ENCODE measurements at places on chromosomes 5 and 9.

DNA sequence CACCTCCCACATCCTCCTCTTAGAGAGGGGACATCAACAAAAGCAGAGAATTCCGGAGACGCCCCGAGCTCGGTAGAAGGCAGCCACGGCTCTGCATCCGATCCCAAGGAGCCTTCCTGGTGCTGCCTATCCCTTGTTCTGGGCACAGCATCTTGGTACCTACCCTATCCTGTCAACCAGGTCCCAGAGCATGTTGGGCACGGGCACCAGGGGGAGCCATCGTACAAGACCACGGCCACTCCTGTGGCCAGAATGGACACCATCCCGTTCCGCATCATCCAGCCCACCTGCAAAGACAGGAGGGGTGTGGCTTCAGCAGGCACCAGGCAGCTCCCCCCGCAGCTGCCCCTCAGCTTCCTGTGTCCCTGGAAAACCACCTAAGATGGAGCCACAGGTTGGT, 62.7 kb upstream of the ZNF354A start:
- no peaks in the 10 kb centered on the region for H3K4me1 ChIP-seq
- H3K4me3 ChIP-seq = no peak overlapping the region
- H3K27ac ChIP-seq = no peak overlapping the region
- DNase-seq = peak; percentile 73
- no peaks in the 10 kb centered on the region for H3K27me3 ChIP-seq

DNA sequence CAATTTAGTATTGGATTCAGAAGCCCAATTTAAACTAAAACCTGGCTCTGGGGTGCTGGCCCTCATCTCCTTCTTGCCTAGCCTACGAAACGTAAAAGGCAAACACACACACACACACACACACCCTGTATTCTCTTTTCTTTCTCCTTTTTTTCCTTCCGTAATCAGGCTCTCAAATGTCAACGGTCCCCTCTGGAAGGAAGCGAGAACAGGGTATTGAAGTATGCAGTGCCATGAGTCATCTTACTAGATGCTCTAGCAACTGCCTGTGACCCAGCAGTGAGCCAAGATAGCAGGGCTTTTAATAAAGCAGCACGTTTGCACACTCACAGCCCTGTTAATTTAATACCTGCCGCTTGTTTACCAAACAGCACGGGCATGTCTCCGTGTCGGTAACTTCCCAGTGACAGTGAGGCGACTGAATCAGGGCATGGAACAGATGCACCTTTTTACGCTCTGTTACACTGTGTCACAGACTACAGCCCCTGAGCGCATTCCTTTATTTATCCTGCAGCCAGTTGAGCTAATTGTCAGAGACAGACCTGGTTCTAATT, 243.8 kb downstream of the BNC2 start:
- H3K4me3 ChIP-seq = no peak overlapping the region
- H3K27me3 ChIP-seq = no peaks in the 10 kb centered on the region
- peaks cover 18% of the 10 kb centered on the region for H3K4me1 ChIP-seq
- DNase-seq = peak; percentile 37
- H3K36me3 ChIP-seq = no peaks in the 10 kb centered on the region

GRCh38 chr5:133483406-133484090, 128.8 kb downstream of the FSTL4 start:
- peaks cover 8% of the 10 kb centered on the region for H3K4me1 ChIP-seq
- no peak overlapping the region for H3K4me3 ChIP-seq
- H3K27ac ChIP-seq = no peak overlapping the region
- H3K27me3 ChIP-seq = no peaks in the 10 kb centered on the region

DNA sequence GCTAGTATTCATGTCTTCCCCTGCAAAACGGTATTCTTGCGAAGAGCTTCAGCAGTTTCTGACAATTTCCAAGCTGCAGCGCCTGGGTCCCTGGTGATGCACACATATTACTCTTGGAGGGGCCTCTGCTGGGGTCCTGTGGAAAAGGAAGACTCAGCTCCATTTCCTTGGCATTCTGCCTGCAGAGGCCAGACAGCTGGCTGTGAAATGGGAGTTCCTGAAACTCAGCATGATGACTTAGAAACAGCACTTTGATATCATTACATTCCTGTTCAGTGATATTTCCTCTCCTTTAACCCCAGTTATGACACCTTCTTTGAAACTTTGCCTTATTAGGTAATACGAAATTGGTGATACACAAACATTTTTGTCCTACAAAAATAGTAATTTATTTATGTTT, 98.5 kb downstream of the APBA1 start:
- peaks cover 4% of the 10 kb centered on the region for H3K27me3 ChIP-seq
- no peak overlapping the region for H3K4me3 ChIP-seq
- no peaks in the 10 kb centered on the region for H3K4me1 ChIP-seq
- DNase-seq = no peak
- H3K36me3 ChIP-seq = no peaks in the 10 kb centered on the region

DNA sequence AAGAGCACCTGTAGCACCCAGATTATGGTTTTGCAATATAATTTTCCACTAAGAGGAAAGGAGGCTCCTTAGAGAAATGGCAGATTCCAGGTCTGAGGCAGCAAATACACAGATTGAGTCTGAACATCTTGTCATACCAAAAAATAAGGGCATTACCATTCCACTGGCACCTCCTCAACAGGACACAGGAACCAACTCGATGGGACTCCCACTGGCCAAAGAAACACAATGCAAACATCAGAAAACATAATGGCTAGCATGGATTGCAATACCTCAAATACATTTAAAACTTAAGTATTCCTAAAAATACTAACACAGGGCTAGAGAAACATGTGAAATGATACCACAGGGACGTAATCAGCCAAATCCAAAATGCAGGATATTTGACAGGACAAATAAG, 12.4 kb upstream of the RANBP17 start:
- no peak overlapping the region for H3K4me3 ChIP-seq
- H3K27me3 ChIP-seq = no peaks in the 10 kb centered on the region
- H3K36me3 ChIP-seq = no peaks in the 10 kb centered on the region
- H3K27ac ChIP-seq = no peak overlapping the region
- no peak for DNase-seq

DNA sequence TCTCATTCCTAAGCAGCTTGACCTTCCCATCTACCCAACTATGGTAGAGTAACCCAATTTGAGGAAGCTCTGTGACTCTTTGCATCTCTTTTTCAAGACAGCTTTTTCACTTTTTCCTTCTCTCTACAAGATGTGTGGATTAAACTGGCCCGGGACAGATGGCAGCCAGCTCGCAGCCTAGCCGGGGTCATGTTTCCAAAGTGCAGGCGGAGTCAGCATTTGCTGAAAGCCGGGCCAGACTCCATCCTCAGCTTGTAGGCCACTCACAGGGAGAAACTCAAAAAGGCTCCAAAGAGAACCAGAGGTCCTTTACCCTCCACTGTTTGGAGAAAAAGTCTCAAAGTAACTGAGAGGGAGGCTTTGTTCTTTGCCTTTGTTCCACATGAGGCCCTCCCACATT, 286.8 kb upstream of the PANK3 start:
- no peak for DNase-seq
- peaks cover 8% of the 10 kb centered on the region for H3K4me1 ChIP-seq
- H3K27me3 ChIP-seq = no peaks in the 10 kb centered on the region
- no peaks in the 10 kb centered on the region for H3K36me3 ChIP-seq
